ENCODE measurements at places on chromosomes 16 and 17.

GRCh38 chr17:34420254-34420766 is 57.3 kb upstream of the CCL1 start:
- peak; percentile 27 for DNase-seq

DNA sequence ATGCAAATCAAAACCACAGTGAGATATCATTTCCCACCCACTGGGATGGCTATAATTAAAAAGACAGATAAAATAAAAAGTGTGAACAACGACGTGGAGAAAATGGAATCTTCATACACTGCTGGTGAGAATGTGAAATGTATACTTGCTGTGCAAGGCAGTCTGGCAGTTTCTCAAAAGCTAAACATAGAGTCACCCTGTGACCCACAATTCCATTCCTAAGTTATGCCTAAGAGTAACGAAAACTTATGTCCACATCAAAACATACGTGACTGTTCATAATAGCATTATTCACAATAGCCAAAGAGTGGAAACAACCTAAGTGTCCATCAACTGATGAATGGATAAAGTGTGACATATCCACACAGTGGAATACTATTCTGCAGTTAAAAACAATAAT is 38.1 kb upstream of the VPS4A start:
- DNase-seq = peak; percentile 78

GRCh38 chr16:71259086-71259485 is 28.6 kb upstream of the HYDIN start:
- DNase-seq = no peak

- DNase-seq = no peak
These were observed 7.8 kb downstream of the HSPB9 start for GRCh38 chr17:42130310-42130936.

- no peak for DNase-seq
These were observed 47.1 kb downstream of the ABAT start for GRCh38 chr16:8721336-8722024.

- peak; percentile 59 for DNase-seq
These were observed 3.5 kb upstream of the UBALD2 start for GRCh38 chr17:76261421-76262215.

- peak; percentile 34 for DNase-seq
These were observed 223.1 kb upstream of the MAF start for GRCh38 chr16:79823639-79824038.

DNA sequence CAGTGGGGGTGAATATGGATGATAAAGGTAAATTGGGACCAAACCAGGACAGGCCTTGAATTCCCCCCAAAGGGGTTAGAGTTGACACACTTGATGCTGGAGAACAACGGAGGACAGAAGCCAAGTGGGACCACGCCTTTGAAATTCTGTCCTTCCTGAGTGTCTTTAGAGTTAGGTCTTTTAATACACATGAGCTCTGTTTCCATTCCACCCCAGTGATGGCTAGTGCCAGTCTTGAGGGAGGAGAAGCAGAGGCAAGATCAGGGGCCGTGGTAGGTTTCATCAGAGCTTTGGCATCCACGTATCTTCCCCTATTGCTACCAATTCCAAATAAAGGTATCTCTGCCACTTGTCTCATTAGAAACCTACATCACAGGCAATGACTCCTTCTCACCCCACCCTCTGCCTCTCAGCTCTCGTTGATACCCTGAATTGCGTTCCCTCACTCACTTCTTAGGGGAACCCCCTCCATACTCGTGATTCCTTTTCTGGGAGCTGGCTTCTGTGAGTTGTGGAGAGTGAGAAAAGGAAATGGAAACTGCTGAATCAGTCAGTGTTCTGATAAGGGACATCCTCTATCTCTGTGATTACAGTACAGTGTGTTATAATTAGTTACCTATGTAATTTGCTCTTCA is 2.4 kb upstream of the CCL3L1 start:
- no peak for DNase-seq

DNA sequence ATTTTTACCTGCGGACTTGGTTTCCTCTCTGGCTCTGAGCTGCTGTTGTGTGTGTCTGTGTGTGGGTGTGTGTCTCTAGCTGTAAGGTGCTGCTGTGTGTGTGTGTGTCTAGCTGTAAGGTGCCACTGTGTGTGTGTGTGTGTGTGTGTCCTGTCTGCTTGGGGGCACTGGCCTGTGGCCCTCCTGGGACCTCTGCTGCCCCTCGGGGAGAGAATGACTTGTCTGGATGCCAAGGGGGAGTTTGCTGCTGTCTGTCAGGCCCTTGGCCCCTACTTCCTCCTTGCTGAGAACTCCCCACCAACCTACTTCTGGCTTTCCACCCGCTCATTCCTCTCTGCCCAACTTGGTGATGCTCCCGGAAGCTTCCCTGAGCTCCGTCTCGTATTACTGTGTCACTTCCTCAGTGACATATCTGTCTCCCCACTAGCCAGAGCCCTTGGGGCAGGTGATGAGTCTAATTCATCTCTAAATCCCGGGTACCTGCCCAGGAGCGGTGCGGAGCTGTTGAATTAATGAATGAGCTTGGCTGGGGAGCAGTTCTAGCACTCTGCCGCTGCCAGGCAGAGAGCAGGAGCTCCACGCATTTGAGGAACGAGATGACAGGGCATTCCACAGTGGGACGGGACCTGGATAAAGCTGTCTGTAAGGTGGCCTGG is 3.5 kb upstream of the LASP1NB start:
- no peak for DNase-seq

DNA sequence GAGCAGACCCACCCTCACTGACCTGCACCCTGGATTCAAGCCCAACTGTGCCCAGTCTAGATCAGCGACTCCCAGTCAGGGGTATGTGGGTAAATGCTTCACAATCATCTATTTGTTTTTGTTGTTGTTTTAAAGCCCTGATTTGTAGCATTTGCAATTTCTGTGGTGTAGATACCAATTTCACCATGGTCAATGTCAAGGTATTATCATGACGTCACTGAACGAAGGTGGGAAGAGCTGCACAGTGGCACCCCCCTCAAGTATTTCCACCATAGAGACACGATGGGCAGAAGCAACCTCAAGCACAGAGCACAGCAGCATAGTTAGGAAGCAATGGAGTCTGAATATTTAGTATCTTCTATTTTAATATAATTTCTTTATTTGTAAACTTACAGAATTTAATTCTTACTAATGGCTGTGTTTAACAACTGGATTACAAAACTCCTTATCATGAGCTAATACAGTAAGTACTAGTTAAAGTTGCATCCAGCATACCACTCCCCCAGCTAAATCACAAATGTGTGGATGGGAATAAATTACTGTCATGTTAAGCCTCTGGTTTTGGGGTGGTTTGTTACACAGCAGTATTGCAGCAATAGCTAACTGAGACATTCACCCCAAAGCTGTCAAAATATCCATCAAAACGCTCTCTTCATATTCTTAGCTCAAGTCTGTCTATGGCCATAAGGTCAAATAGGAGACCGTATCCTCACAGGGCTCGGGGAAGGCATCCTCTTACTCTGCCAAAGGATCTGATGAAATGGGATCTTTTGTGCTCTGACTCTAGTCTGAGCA is 25.5 kb downstream of the ORC6 start:
- DNase-seq = no peak

GRCh38 chr16:17377360-17378324 is 93.1 kb downstream of the XYLT1 start:
- DNase-seq = peak; percentile 56

DNA sequence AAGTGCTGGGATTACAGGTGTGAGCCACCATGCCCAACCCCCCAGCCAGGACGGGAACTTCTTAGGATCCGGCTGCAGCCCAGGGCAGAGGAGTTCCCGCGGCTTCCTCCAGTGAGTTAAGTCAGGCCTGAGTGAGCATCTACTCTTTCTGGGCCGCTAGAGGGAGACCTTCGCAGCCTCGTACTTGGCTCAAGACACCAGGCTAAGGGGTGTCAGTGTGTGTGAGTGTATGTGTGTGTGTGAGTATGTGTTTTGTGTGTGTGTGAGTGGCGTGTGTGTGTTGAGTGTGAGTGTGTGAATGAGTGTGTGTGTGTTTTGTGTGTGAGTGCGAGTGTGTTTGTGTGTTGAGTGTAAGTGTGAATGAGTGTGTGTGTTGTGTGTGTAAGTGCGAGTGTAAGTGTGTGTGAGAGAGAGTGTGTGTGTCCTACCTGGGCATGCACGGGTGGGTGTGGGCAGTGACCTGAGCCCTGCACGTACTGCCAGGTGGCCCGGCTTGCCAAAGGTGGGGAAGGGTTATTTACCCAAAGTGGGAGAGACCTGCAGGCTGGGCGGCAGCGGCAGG is 58.5 kb downstream of the TMEM235 start:
- peak; percentile 95 for DNase-seq

- no peak for DNase-seq
These were observed 4.9 kb downstream of the SOX9 start for GRCh38 chr17:72125742-72126141.

DNA sequence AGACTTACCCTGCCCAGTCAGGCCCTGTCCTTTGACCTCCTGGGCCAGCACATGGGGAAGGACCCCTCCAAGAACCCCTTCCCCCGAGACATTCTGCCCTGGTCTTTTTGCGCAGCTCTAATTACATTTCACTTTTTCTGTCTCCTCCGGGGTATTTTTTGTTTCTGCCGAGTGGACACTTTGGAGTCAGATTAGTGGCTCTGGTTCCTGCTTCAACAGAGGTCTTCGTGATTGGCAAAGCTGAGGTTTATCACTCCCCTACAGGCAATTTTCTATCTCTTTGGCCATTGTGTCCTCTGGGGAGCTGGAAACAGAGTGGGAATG is 23.5 kb downstream of the ANKRD40 start:
- DNase-seq = no peak

DNA sequence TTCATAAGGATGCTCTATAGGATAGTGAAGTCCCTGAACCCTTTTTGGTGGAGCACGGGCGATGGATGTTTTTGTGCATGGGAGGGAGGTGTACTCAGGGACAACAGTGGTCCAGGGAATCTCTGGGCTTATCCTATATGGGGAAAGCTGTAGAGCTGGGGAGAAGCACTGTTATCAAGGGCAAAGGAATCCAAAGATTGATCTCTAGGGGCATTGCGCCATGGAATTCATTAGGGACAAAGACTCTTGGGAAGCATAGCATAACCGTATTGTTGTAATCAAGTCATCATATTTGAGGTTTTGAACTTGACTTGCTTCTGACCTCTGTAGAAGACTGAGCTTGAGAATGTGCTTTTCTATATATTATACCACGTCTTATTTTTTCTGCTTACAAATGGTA is 172.9 kb upstream of the ZFHX3 start:
- DNase-seq = no peak

- no peak for DNase-seq
These were observed 23.4 kb downstream of the NGFR start for GRCh38 chr17:49518346-49519078.

GRCh38 chr16:47600376-47600775 is 139.2 kb downstream of the PHKB start:
- no peak for DNase-seq

DNA sequence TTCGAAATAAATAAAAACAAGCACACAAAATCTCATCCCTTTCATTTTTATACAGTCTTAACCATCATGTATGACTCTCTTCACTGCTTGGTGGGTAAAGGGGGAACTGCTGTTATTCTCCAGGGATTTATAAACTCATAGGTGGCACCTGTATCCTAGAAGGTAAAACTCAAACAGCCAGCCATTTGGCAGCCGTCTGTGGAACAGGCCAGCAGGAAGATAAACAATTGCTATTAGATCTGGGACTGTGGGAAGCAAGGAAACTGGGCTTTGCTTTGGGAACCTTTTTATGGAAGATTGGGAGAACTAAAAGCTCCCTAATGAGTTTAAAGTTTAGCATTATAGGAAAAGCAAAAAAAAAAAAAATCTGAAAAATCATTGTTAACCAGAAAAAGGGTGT is 126.0 kb downstream of the TANGO6 start:
- DNase-seq = no peak

GRCh38 chr17:58334661-58335060 is 6.1 kb upstream of the TSPOAP1 start:
- no peak for DNase-seq

DNA sequence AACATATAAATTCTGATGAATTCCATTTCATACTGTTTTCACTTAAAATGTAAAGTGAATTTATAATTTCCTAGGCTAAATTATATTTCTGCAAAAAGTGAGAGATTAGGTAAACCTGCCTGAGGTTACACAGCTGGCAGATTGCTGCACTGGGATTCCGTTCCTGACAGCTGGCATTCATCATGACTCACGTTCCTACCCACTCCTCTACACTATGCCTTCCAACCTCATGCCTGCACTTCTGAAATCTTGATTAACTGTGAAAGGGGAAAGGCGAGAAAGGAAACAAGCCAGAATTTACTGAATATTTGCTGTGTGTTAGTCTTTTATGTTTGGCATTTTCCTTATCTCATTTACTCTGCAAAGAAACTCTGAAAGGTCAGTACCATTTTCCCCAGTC is 73.3 kb upstream of the MON1B start:
- no peak for DNase-seq

DNA sequence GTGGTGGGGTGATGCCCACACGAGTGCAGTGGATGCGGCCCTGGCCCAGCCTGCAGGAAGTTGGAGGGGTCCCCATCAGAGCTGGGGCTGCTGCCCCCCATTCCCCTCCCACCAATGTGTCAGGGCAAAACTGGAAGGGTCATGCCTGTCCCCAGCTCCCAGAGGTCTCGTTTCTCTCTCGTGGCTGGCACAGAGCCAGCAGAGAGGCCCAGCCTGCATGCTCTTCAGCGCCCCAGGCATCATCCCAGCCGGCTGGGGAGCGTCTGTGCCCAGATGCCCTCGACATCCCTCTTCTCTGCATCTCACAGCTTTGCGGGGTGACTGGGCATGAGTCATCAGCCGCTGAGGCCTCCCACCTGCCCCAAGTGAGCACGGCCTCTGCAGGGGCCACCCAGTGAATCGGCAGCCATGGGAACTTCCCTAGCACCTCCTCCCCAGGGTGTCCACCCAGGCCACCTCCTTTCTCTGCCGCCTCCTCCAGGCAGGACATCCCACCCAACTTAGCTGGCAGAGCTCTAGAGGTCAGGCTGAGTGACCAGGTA is 9.8 kb upstream of the CSNK1D start:
- DNase-seq = peak; percentile 86

DNA sequence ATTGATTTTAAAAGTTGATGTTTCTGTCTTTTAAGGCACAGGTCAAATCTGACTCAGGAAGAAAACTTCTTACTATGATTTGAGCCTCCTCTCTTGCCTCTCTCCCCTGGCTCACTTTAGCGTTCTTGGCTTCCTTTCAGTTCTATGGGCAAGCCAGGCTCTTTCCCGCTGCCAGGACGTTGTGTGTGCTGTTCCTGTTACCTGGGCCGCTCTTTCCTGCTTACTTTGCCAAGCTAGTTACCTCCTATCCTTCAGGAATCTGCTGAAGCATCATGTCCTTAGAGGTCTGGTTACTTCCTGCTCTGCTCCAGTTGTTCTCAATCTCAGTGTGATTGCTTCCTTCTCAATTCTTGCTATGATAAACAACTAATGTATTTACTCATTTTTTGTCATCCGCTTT is 1108.5 kb upstream of the EEF2KMT start:
- DNase-seq = no peak

DNA sequence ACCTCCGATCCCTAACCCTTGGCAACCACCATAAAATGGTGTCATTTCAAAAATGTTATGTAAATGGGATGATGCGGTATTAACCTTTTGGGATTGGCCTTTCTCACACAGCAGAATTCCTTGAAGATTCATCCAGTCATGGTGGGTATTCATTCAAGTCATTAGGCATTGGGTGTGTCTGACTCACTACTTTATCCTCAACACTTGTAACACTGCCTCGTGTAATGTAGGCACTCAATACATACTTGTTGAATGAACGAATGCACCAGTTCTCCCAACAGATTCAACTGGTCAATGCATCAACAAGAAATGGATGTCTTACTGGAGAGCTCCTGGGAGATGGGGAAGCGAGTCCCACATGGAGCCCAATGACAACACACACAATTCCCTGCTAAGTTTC is 21.8 kb upstream of the GAN start:
- DNase-seq = no peak

Data from fibroblast of lung (primary cell).